ENCODE measurements at places on chromosomes 5 and 9.

GRCh38 chr5:33850100-33850594 is 41.6 kb downstream of the ADAMTS12 start:
- no peak for DNase-seq

GRCh38 chr9:22622815-22623214 is 176.2 kb downstream of the DMRTA1 start:
- no peak for DNase-seq

DNA sequence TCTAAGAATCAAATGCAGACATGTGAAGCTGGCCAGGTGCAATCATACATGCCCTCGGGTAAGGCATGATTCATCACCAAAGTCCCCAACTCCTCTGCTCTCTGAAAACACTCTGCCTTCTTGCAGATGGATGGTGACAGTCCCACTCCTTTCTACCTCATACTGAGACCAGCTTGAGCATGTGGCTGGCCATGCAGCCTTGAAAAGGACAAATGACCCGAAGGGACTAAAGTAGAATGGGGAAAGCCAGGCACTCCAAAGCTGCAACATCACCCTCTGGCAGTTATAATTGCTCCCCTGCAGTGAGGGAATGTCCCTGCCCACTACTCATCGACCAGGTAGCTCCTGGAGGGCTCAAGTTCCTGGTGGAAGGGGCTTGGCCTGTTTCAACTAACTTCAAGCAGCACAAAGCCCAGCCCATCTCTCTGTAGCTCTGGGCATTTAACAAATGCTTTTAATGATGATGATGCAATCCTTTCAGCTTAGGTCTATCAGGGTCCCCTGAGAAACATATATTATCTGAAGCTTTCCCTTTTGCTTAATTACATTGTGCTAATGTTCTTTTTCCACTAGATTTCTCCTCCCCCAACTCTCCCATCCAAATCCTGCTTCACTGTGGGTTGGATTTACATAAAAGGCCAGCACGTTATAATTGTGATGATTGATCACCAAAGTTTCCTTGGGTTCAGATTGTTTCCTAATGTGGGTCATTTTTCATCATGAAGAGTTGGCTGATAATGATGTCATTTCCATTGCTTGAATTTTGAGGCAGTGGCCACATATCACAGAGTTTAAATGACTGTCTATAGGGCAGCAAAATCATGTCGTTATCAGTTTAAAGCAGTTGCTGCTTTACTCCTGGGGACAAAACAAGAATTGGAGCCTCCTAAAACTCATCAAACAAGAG is 436.5 kb upstream of the SLC30A5 start:
- DNase-seq: no peak

- DNase-seq: no peak
Measured at GRCh38 chr5:15521381-15522186, 21.6 kb downstream of the FBXL7 start.

- DNase-seq: no peak
Measured at GRCh38 chr9:112041199-112041535, 133.9 kb downstream of the SUSD1 start.

- DNase-seq: no peak
Measured at GRCh38 chr5:178569485-178569884, 20.7 kb downstream of the COL23A1 start.

- no peak for DNase-seq
Measured at GRCh38 chr5:25095261-25095660, 450.5 kb upstream of the CDH10 start.

DNA sequence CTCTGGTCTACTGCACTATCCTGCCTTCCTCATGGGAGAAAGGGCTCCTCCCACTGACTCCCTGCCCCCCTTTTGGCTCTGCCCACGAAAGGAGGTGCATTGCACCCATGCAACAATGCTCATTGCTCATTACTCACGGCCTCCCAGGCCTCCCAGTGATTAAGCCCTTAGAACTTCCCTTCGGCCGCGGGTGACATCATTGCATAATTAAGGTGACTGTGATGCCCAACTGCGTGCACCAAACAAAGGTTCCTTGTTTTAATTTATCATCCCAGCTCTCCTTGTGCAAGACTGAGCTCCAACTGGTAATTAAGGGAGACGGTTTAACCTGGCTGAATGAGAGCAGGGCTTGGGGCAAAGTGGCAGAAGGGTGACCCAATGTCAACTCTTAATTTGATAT is 180.4 kb downstream of the GAS1 start:
- no peak for DNase-seq

DNA sequence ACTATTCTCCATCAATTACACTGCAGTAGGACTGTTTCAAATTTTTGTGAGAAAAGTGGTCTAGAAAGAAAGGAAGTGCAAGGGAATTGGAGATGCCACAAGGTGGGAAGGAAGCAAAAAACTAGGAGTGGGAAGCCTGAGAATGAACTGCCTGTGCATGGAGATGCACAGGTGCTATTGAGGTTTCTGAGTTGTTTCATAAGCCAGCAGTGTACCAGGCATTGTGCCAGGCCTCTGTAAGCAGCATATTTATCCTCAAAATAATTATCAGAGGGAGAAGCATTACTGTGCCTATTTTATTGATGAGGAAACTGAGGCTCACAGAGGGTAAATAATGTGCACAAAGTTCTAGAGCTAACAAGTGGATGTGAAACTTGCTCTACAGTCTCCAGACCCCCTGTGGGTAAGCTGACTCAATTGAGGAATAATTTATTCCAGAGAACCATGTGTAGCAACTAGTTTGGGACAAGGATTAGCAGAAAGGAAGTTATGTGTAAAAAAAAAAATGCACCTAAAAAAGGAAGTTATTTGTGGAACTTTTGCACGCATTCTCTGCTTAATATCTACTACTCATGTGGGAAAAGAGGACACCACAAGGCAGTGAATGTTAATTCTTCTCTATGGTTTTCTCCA is 96.7 kb downstream of the SNCAIP start:
- DNase-seq: no peak

GRCh38 chr5:24291916-24292315 is 352.9 kb downstream of the CDH10 start:
- no peak for DNase-seq

GRCh38 chr5:10019236-10019635 is 230.5 kb downstream of the ATPSCKMT start:
- no peak for DNase-seq

DNA sequence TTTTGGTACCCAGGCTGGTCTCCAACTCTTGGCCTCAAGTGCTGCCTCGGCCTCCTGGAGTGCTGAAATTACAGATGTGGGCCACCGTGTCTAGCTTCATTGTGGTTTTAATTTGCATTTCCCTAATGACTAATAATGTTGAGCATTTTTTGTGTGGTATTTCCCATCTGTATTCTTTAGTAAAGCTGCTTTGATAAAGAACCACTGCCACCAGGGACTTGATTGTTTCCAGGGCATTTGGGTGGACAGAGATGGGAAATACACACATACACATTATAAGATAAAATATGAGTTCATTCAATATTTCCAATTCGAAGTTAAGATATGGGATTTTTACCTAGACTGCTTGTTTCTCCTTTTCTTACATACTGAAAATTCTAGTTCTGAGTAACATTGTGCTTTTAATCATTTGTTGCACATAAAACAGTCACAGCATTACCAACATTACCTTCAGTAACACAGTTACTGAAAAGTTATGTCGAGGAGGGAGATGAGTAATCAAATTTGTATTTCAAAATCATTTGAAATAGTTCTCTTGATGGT is 28.9 kb downstream of the HABP4 start:
- no peak for DNase-seq

DNA sequence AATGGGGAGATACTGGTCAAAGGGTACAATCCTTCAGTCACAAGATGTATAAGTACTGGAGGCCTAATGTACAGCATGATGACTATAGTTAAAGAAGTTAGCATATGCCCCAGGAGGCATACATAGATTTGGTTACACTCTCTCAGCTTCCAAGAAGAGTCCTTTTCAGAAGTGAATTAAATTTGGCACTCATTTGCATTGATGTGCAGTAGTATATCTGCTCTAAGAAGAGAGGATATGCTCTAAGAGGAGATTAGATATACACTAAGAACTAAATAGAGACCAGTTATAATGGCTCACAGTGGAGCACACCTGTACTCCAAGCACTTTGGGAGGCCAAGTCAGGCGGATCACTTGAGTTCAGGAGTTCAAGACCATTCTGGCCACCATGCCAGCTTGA is 139.5 kb upstream of the MINAR2 start:
- DNase-seq: no peak

DNA sequence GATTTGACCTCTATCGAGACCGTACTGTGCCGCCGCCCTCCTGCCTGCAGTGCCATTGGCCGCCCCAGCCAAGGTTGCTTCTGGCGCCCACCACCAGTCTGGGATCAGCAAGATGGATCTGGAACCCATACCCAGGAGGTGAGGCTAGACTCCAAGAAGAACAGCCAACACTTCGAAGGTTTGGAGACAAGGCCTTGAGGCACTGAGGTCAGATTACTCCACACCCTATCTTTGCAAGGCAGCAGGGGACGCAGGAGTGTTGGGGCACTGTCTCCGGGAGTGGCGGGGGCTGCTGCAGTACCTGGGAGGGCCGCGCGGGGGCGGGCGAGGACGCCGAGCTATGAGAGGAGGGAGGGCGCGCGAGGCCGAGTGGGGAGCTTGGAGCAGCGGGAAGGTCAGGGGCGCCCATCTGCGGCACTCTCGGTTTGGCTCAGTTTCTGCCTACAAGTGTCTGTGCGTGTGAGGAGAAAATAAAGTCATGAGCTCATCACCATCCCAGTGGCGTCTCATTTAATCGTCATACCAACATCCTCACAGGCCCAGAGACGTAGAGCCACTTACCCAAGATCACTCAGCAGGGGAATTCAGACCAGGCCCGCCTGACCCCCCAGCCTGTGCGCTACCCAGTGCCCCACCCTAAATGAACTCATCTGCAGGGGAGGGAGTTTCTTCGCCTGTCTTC is 20.5 kb upstream of the PSD2 start:
- DNase-seq: peak; percentile 69

DNA sequence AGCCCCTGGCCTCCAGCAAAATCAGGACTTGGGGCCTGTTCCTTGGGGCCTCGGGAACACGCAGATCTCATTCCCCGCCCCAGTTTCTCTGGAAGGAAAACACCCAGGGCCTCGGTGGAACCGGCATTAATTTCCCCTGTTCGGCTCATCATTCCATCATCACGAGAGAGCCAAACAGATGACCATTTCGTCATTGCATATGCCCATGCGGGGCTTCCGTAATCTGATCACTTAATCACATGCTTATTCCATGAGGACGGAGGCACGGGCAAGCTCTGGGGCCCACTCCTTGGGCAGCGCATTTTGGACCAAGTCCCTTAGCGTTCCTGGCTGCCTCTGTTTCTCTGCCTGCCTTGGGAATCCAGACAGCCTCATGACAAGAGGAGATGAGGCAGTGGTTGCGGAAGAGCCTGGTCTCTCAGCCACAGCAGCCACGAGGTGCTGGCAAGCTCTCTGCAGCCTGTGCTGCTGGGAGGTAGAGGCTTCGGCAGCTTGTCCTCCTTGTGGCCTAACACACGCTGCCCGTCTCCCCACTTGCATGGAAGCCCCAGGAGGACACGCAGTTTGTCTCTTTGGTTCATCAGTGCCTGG is 65.0 kb upstream of the IER5L start:
- DNase-seq: no peak

- DNase-seq: no peak
Measured at GRCh38 chr5:58431832-58432231, 28.1 kb downstream of the PLK2 start.

- no peak for DNase-seq
Measured at GRCh38 chr9:84773022-84773421, 103.5 kb downstream of the NTRK2 start.

- DNase-seq: no peak
Measured at GRCh38 chr9:96078897-96079490, 203.5 kb downstream of the ERCC6L2 start.

DNA sequence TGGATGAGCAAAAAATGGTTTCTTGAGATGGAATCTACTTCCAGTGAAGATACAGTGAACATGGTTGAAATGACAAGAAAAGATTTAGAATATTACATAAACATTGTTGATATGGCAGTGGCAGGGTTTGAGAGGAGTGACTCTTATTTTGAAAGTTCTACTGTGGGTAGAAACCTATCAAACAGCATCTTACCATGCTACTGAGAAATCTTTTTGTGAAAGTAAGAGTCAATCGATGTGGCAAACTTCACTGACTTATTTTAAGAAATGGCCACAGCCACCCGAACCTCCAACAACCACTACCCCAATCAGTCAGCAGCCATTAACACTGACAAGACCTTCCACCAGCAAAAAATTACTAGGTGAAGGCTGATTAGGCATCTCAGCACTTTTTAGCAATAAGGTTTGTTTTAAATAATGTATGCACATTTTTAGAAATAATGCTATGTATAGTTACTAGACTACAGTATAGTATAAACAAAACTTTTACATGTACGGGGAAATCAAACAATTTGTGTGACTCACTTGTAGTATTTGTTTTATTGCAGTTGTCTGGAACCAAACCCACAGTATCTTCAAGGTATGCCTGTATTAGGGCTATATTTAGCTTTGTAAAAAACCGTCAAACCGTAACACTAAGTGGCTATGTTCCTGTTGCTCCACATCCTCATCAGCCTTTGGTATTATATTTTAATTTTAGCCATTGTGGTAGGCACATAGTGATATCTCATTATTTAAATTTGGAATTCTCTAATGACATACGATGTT is 30.6 kb upstream of the ADAMTS6 start:
- DNase-seq: no peak

- no peak for DNase-seq
Measured at GRCh38 chr5:100609594-100609993, 74.4 kb downstream of the FAM174A start.

GRCh38 chr9:112881331-112881730 is 9.3 kb downstream of the SLC46A2 start:
- no peak for DNase-seq

GRCh38 chr9:128222880-128223670 is 19.9 kb downstream of the DNM1 start:
- no peak for DNase-seq

- no peak for DNase-seq
Measured at GRCh38 chr9:72506615-72507014, 14.8 kb upstream of the TMC1 start.

- DNase-seq: no peak
Measured at GRCh38 chr5:83540783-83541182, 69.2 kb downstream of the VCAN start.

DNA sequence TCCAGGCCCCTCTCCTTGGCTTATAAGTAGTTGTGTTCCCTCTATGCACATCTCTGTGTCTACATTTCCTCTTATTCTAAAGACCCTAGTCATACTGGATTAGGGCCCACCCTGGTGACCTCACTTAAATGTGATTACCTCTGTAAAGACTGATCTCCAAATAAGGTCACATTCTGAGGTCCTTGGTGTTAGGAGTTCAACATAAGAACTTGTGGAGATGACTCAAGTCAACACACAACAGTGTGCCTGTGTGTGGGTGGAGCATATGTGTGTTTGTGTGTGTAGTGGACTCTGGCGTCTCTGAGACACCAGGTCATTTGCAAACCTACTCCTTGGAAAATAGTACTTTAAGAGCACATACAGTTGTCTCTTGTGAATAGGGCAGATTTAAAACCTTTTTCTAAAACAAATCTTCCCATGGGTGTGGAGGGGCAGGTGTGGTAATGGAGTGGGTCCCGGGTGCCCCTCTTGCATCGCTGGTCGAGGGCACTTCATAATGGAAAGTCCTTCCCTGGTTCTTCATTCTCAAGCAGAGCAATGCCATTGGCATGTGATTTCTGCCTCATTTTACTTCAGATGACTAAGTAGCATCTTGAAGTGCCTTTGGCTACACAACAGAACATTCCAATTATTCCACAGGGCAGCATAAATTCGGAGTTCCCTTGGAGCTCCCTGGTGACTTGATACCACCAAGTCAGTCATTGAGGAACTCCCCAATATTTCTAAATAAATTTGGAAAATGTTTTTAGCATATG is 84.4 kb downstream of the C9orf152 start:
- no peak for DNase-seq
